GM12878 (cell line): ENCODE measurements at places on chromosomes 2 and 18.

- DNase-seq, result no peak
- peaks cover 10% of the 10 kb centered on the region for H3K4me1 ChIP-seq
- H3K4me3 ChIP-seq, result no peak overlapping the region
- H3K27me3 ChIP-seq, result no peaks in the 10 kb centered on the region
Observed at GRCh38 chr18:45007531-45007930, 326.8 kb downstream of the SETBP1 start.

DNA sequence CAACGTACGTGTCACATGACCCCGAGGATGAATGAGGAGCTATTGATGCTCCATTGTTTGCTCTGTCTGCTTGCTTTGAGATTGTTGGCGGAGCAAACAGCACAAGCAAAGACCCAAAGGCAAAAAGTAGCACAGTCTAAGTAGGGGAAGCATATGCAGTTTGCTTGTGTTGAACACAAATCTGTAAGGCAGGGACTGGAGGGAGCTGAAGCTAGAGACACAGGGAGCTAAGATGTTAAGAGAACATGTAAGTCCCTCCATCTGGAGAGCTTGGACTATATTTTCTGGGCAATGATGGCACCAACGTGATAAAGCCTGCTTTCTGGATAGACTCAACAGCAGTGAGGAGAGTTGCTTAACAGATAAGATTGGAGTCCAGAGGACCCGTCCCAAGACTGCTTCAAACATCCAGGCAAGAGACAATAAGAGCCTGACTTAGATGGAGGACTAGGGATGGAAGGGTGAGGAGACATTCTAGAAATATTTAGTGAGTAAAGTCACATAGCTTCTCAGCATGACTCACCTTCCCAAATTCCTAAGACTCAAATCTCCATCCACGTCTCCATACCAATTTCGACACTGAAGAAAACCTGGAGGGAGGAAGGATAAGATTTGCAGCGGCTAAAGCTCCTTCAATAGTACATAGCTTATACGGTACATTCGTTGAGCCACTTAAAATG is 88.1 kb upstream of the KLF7 start:
- no peaks in the 10 kb centered on the region for H3K27me3 ChIP-seq
- H3K4me1 ChIP-seq, result no peaks in the 10 kb centered on the region
- no peak for DNase-seq
- no peaks in the 10 kb centered on the region for H3K36me3 ChIP-seq
- no peak overlapping the region for H3K4me3 ChIP-seq
- H3K27ac ChIP-seq, result no peak overlapping the region

DNA sequence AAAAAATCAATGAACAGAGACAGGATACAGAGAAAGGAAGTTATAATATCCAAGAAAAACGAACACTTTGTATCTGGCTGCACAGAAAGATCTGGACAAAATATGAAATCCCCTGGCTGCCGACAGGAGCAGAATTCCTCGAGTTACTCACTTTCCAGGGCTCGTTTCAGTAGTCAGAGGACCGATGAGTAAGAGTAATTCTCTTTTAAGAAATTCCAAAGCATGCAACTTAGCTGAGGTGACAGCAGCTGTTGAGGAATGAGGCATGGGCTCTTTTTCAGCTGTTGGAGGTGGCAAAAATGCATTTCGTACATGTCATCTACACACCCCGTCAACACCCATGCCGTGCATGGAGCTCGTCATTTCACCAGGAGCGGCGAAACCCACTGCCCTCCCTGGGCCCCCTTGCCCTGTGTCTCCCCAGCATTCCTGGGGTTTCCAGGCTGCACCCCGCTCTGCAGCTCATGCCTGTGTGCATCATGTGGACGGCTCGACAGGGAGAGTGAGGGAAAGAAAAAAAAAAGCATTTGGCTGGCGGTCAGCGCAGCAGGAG is 210.8 kb upstream of the SMIM21 start:
- no peak for DNase-seq
- H3K4me3 ChIP-seq, result no peak overlapping the region
- no peaks in the 10 kb centered on the region for H3K4me1 ChIP-seq
- H3K27ac ChIP-seq, result no peak overlapping the region
- H3K36me3 ChIP-seq, result no peaks in the 10 kb centered on the region
- no peaks in the 10 kb centered on the region for H3K27me3 ChIP-seq

GRCh38 chr2:224033601-224034000 is 5.5 kb downstream of the SERPINE2 start:
- no peak for DNase-seq
- H3K36me3 ChIP-seq, result no peaks in the 10 kb centered on the region
- no peak overlapping the region for H3K27ac ChIP-seq
- peaks cover 11% of the 10 kb centered on the region for H3K27me3 ChIP-seq
- H3K4me3 ChIP-seq, result no peak overlapping the region

GRCh38 chr2:111701266-111701665 is 182.7 kb downstream of the ANAPC1 start:
- H3K36me3 ChIP-seq, result no peaks in the 10 kb centered on the region
- no peaks in the 10 kb centered on the region for H3K27me3 ChIP-seq
- DNase-seq, result no peak
- peaks cover 16% of the 10 kb centered on the region for H3K4me1 ChIP-seq

- H3K27ac ChIP-seq, result peak overlapping the region; percentile 62; the same call in 1 of the 2 replicates
- H3K4me3 ChIP-seq, result no peak overlapping the region
- DNase-seq, result no peak
- no peaks in the 10 kb centered on the region for H3K27me3 ChIP-seq
- no peaks in the 10 kb centered on the region for H3K36me3 ChIP-seq
Observed at GRCh38 chr18:38940475-38940862, 1374.9 kb upstream of the CELF4 start.

GRCh38 chr2:134527381-134527780 is 191.4 kb downstream of the TMEM163 start:
- H3K27ac ChIP-seq, result no peak overlapping the region
- no peaks in the 10 kb centered on the region for H3K4me1 ChIP-seq
- no peak for DNase-seq
- no peaks in the 10 kb centered on the region for H3K27me3 ChIP-seq

- H3K27me3 ChIP-seq, result no peaks in the 10 kb centered on the region; the same call in 1 of the 2 replicates
- H3K36me3 ChIP-seq, result no peaks in the 10 kb centered on the region
- no peak overlapping the region for H3K27ac ChIP-seq
- no peak for DNase-seq
- H3K4me1 ChIP-seq, result peaks cover 5% of the 10 kb centered on the region; the same call in 1 of the 2 replicates
Observed at GRCh38 chr2:237563816-237564215, 2.6 kb upstream of the PRLH start.

DNA sequence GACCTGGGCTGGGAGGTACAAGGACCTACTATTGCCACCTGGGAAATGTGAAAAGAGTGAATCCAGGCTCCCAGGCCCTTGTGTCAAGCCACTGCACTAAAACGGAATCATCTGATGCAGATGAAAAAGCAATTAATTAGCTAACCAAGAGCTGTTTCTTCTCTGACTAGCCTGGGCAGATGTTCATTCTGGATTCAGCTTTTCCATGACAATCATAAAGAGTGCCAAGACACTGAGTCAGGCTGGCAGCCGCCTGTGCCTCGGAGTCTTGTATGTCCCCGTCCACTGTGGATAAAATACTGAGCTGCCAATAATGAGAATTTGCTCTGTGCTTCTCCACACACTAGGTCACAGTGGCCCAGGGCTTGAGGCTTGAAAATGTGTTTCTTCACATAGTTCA is 21.7 kb upstream of the LCLAT1 start:
- no peak for DNase-seq
- H3K4me3 ChIP-seq, result no peak overlapping the region
- no peak overlapping the region for H3K27ac ChIP-seq
- H3K36me3 ChIP-seq, result no peaks in the 10 kb centered on the region
- no peaks in the 10 kb centered on the region for H3K27me3 ChIP-seq

- no peak overlapping the region for H3K4me3 ChIP-seq
- no peaks in the 10 kb centered on the region for H3K27me3 ChIP-seq
- no peak overlapping the region for H3K27ac ChIP-seq
- H3K36me3 ChIP-seq, result no peaks in the 10 kb centered on the region
- no peak for DNase-seq
- H3K4me1 ChIP-seq, result no peaks in the 10 kb centered on the region
Observed at GRCh38 chr2:75100011-75100800, 99.1 kb downstream of the TACR1 start.

DNA sequence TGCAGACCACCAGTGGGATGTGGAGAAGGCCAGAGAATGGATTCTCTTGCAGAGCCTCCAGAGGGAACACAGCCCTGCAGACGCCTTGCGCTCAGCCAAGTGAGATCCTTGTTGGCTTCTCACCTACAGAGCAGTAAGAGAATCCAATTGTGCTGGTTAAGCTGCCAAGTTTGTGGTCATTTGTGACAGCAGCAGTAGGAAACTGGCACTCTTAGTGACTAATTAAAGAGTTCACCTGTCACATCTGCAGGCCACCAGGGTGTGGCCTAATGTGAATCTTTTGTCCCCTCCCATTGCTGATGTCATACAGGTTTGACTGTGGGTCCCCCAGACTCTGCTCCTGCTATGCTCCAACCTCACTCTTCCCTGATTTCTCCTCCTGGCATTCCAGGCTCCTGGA is 235.9 kb downstream of the TFCP2L1 start:
- H3K4me3 ChIP-seq, result no peak overlapping the region
- no peaks in the 10 kb centered on the region; the same call in none of the 2 replicates for H3K27me3 ChIP-seq
- H3K27ac ChIP-seq, result no peak overlapping the region
- no peaks in the 10 kb centered on the region for H3K36me3 ChIP-seq
- no peaks in the 10 kb centered on the region for H3K4me1 ChIP-seq

DNA sequence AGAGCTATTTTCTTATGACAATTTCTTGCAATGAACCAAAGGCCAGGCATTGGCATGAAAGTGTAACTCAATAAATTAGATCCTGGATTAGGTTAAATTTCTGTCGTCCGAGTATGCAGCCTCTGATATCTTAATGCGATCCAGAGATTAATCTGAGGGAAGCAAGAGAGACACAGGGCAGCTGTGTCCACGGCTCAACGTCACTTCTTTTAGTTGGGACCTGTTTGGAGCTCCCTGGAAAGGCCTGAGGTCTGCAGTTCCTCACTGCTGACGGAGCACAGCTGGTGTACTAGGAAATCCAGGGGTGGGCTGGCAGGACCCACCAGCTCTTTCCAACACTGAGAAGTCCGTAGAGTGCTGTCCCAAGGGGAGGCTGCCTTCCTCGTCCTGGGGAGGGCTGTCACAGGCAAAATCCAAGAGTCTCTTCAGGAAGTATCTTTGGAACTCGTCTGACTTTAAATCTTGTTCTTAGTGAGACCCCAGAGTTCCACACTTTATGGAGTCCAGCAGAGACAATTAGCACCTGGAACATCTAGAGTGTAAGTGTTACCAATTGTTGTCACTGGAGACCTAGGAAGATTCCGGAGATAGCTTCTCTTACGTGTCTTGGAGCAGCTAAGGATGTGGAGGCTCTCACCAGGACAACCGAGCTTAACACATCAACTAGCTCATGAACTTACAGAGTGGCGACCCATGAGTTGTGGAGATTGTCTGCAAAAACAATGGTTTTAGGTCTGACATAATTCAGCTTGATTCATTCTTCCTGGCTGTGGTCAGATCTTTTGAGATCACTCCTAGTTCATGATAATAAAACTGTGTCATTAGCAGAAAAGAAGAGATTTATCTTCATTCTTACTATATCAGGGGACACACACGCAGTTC is 173.7 kb downstream of the ACKR3 start:
- no peak overlapping the region for H3K4me3 ChIP-seq
- DNase-seq, result no peak
- H3K27ac ChIP-seq, result no peak overlapping the region
- no peaks in the 10 kb centered on the region for H3K4me1 ChIP-seq
- H3K36me3 ChIP-seq, result no peaks in the 10 kb centered on the region
- H3K27me3 ChIP-seq, result no peaks in the 10 kb centered on the region; the same call in 1 of the 2 replicates

DNA sequence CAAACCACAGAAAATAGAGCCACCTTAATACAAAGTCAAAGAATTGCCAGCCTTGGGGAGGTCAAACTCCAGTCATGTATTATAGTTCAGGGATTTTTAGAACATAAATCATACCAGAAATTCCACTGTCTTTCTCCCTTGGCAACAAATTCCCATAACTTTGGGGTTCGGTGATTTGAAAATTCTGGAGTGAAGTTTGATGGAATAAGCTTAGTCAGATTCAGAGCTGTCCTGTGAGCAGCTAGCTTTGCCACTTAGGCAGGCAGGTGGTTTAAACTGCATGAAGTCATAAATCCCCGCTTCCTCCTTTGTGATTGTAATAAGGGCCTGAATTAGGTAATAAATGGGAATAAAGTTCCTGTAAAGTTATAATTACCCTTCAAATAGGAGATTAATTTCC is 457.0 kb upstream of the HNMT start:
- H3K4me3 ChIP-seq, result no peak overlapping the region
- no peaks in the 10 kb centered on the region for H3K36me3 ChIP-seq
- H3K27ac ChIP-seq, result no peak overlapping the region
- H3K4me1 ChIP-seq, result no peaks in the 10 kb centered on the region

DNA sequence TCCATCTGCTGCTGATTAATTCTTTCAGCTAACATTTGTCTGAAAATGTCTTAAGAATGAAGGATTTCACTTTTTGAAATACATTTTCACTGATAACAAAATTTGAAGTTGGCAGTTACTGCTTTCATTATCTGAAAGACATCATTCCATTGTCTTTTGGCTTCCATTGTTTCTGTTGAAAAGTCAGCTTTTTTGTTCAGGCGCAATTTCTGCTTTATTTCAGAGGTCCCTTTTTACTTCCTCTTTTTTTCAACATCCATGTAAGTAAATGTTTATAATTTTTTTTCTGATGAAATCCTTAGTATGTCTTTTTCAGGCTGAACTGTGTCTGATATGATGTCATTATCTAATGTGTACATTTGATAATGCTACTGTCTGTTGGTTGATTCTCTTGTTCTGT is 184.2 kb downstream of the RND3 start:
- H3K27me3 ChIP-seq, result no peaks in the 10 kb centered on the region
- no peaks in the 10 kb centered on the region for H3K36me3 ChIP-seq
- DNase-seq, result no peak
- no peak overlapping the region for H3K4me3 ChIP-seq
- no peak overlapping the region for H3K27ac ChIP-seq

GRCh38 chr2:102139851-102140250 is 2.7 kb upstream of the IL1R1 start:
- H3K36me3 ChIP-seq, result no peaks in the 10 kb centered on the region
- DNase-seq, result no peak
- H3K4me1 ChIP-seq, result no peaks in the 10 kb centered on the region
- H3K4me3 ChIP-seq, result no peak overlapping the region
- no peaks in the 10 kb centered on the region for H3K27me3 ChIP-seq

GRCh38 chr2:182144776-182145165 is 159.1 kb downstream of the PPP1R1C start:
- H3K4me1 ChIP-seq, result no peaks in the 10 kb centered on the region
- no peaks in the 10 kb centered on the region for H3K27me3 ChIP-seq
- H3K4me3 ChIP-seq, result no peak overlapping the region
- no peaks in the 10 kb centered on the region for H3K36me3 ChIP-seq
- no peak for DNase-seq

GRCh38 chr2:106812383-106812782 is 73.6 kb downstream of the ST6GAL2 start:
- no peaks in the 10 kb centered on the region for H3K27me3 ChIP-seq
- no peaks in the 10 kb centered on the region for H3K36me3 ChIP-seq
- DNase-seq, result no peak
- no peaks in the 10 kb centered on the region for H3K4me1 ChIP-seq

- H3K36me3 ChIP-seq, result no peaks in the 10 kb centered on the region
- no peak for DNase-seq
- no peak overlapping the region for H3K4me3 ChIP-seq
- no peak overlapping the region for H3K27ac ChIP-seq
- no peaks in the 10 kb centered on the region for H3K4me1 ChIP-seq
Observed at GRCh38 chr2:128773641-128774319, 455.1 kb upstream of the HS6ST1 start.
